ENCODE measurements at places on chromosomes 12 and 14.
A peak's percentile ranks its signal among the peaks of the same experiment; 100 is the strongest.

- DNase-seq: no peak
These were observed 3.7 kb upstream of the SLC15A5 start for GRCh38 chr12:16281157-16281556.

- no peak for DNase-seq
These were observed 160.1 kb downstream of the SUDS3 start for GRCh38 chr12:118536306-118536906.

DNA sequence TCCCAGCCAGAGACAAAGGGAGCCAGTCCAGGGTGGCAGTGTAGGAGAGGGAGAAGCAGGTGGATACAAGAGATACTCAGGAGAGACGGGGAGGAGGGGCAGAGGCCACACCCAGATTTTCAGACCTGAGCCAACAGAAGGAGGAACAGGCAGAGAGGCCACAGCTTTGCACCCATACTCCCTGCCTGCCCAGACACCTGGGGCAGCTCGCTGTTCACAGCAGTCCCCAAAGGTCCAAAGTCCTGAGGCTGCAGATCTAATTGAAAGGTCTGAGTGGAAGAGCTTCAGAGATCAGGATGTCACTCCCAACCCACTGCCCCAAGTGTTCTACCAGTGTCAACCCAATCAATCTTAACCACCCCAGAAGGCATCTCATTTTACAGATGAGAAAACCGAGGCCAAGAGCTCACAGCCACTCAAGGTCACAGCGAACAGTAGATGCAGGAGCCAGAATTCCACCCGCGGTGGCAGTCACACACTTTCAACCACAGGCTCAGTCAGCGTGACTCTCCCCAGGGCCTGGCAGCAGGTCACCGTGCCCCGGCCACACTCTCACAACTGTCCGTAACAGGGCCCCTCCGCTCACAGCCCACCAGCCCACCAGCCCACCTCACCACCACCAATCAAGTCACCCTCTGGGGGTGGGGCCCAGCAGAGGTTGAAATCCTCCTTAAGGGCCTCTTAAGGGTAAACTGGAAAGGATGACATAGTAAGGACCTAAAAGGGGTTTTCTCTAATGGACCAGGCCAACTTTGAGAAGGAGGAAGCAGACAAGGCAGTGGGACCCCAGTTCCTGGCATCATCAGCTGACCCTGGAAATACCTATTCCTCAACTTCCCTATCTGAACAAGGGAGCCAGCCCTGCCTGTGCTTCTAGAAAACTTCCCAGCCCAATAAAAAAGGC, 33.3 kb downstream of the ACTN1 start:
- no peak for DNase-seq

DNA sequence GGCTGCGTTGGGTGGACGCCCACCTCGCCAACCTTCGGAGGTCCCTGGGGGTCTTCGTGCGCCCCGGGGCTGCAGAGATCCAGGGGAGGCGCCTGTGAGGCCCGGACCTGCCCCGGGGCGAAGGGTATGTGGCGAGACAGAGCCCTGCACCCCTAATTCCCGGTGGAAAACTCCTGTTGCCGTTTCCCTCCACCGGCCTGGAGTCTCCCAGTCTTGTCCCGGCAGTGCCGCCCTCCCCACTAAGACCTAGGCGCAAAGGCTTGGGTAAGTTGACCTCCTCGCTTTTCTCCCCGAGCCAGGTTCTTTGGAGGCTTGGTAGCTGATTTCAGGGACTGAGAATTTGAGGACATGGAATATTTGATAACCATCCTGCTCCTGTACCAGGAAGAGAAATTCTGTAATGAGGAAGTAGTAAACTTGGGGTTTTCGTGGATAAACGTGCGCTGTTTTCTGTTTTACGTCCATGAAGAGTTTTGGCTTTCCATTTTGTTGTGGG, 530 bp downstream of the APAF1 start:
- DNase-seq: peak; percentile 7

- no peak for DNase-seq
These were observed 21.8 kb upstream of the EIF2B2 start for GRCh38 chr14:74980731-74981461.

DNA sequence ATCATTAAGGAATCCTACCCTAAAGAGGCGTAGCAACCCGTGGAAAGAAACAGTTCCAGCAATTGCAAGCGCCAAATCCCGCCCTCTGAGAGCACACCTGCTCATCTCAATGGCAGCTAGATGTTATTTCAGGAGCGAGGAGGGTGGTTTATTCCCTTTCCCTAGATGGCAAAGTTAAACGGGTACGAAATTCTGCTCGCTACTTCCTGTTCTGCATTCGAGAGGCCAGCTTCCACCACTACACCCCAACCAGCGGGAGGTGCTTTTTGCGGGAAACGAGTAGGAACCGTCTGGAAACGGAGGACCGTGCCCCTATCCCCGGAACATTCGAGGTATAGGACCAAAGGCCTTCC, 536 bp downstream of the VPS29 start:
- peak; percentile 16 for DNase-seq

- DNase-seq: no peak
These were observed 227.3 kb downstream of the DPF3 start for GRCh38 chr14:72666610-72667009.

DNA sequence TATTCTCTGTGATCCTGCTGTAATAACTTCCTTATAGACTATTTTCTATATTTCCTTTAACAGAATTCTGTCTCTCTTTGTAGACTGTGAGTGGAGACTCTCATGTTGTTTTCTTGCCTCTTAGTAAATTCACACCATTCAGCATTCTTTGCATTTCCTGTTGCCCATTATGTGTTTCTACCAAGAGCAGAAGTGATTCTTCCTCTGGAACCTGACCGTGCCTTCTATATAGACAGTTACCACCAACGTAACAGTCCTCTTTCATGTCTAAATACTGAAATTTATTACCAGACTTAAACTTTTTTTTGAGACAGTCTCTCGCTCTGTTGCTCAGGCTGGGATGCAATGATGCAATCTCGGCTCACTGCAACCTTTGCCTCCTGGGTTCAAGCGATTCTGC, 31.1 kb downstream of the METAP2 start:
- no peak for DNase-seq

GRCh38 chr12:121025442-121026226, 9.3 kb upstream of the C12orf43 start:
- DNase-seq: no peak

DNA sequence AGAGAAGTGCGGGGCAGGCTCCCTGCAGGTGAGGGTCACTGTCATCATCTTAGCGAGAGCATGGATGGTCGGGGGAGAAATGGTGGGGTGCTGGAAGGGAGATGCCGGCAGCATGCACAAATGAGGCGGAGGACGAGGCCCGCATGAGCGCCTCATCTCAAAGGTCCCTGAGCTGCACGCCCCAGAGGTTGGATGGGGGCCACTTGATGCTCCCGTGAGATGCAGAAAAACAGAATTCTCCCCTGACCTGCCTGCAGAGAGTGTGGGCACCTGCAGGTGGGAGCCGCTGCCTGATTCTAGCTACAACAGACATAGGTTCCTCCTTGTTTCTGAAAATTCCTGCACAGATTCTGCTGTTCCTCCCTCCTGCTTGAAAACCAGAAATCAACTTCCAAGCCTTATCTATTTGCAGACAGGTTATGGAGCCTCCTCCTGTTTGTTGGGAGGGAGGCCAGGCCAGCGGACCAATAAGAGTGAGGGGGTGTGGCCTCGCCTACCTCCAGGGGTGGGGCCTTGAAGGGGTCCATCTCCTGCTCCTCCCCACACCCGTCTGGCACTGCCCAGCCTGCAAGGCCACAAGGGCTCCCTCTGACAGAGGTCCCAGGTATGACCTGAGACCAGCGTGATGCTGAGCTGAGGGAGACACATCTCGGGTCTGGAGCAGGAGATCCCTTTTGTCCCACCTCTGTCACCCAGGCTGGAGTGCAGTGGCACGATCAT, 67.2 kb downstream of the KDM2B start:
- no peak for DNase-seq

GRCh38 chr12:88144037-88144436, 1.9 kb downstream of the TMTC3 start:
- DNase-seq: no peak

DNA sequence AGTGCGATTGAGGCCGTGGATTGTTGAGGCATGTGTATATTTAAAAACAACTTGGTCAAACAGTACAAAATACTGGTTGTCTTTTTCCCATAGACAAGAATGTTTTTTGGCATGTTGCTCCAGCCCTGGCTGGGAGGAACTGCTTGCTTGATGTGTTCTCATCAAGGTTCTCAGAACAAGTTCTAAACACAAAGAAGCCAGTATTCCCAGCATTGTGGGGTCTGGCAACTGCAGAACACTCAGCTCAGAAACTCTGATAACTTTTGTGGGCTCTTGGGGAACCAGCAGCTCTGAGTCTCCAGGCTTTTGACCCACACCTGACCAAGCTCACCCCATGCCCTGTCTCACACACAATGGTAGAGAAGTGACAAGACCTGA, 27.1 kb upstream of the DICER1 start:
- DNase-seq: no peak

- DNase-seq: no peak
These were observed 73.5 kb upstream of the GPHB5 start for GRCh38 chr14:63392236-63392635.

- no peak for DNase-seq
These were observed 314.8 kb upstream of the TBX3 start for GRCh38 chr12:114998750-114999128.

- no peak for DNase-seq
These were observed 13.2 kb downstream of the TAOK3 start for GRCh38 chr12:118359541-118359915.

DNA sequence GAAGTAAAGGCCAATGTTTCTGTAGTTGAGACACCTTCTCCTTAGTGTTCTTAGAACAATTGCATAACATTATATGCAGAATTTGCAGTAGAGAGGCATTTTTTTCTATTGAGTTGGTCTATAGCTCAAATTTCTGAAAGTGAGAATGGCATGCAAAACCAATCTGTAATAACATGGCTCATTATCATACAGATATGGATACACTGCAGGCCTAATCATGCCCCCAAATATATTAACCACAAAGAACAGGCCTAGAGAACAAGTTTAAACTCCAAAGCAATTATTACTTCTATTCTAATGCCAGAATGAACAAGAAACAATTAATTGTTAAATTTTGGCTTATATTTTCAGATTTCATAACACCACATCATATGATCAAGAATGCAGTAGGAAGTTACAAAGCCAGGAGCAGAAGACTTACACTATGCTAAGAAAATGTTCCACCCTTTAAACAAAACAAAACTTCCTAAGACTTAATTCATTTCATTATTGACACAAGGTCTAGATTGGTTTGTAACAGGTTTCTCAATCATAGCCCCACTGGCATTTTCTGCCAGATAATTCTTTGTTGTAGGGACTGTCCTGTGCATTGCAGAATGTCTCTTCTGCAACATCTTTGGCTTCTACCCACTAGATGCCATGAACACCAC, 26.9 kb downstream of the TMTC1 start:
- DNase-seq: no peak

- DNase-seq: no peak
These were observed 39.7 kb downstream of the CPSF6 start for GRCh38 chr12:69278814-69279782.

GRCh38 chr12:115966376-115966775, 311.1 kb downstream of the MED13L start:
- no peak for DNase-seq

DNA sequence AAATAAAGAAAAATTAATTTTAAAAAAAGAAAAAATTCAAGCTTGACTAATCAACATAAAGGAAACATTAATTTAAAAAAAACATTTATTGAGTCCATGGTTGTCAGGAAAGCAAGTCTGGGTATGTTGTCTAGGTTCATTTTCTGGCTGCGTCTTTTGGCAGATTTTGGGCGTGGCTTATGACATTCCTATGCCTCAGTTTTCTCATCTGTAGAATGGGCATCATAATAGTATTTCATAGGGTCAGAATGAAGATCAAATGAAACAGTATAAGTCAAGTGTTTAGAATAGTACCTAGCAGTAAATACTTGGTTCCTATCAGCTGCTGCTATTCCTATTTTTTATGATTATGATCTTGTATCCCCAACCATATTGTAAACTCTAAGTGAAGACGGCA, 40.5 kb downstream of the MYO1H start:
- no peak for DNase-seq

GRCh38 chr14:92704036-92704804, 44.2 kb downstream of the LGMN start:
- no peak for DNase-seq

GRCh38 chr14:67620217-67620785, 581 bp downstream of the ARG2 start:
- DNase-seq: no peak

DNA sequence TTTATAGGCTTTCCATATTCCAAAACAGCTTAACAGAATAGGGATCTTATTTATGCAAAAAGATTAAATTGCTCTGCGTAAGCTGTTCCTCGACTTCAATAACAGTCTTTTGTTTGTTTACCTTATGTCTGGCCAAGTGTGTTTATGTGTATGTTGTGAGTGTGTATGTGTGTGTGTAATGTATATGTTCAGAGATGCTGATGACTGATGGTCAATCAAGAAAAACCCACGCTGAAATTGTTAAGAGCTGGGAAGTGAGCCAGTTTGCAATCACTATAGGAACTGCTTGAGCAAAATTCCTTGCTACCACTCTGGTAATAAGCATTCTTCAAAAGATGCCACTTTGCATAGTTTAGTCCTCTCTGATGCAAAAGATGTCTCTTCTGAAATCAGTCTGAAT, 59.6 kb downstream of the PRKD1 start:
- DNase-seq: no peak

- DNase-seq: no peak
These were observed 165.4 kb upstream of the TMEM260 start for GRCh38 chr14:56414236-56414635.

- DNase-seq: no peak
These were observed 19.1 kb downstream of the ETV6 start for GRCh38 chr12:11668611-11669010.

GRCh38 chr14:102087762-102088011, 843 bp upstream of the HSP90AA1 start:
- DNase-seq: no peak

DNA sequence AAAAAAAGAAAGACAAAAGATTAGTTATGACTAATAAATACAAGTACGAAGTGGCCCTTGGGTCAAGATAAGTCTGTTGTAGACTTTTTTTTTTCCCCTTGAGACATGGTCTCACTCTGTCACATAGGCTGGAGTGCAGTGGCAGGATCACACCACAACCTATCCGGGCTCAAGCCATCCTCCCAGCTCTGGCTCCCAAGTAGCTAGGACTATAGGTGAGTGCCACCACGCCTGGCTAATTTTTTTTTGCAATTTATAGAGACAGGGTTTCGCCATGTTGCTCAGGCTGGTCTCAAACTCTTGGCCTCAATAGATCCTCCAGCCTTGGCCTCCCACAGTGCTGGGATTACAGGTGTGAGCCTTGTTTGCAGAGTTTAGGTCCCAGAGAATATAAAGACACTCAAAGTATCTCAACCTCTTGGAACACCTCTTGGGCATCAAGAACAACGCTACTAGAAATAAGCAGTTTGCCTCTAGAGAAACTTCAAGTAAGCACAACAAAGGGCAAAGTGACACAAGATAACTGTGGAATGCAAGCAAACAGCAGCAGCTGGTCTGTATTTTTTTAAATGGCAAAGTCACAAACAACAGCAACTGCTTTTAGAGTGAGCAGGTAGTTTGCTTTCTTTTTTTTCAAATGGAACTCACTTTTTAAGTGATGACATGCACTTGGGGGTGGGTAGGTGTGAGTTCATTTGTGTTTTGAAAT, 3.9 kb upstream of the MDM2 start:
- no peak for DNase-seq

- DNase-seq: no peak
These were observed 63.8 kb downstream of the FIGNL2 start for GRCh38 chr12:51784688-51785087.

GRCh38 chr12:4046495-4046840, 173.3 kb upstream of the PARP11 start:
- no peak for DNase-seq

- no peak for DNase-seq
These were observed 400.9 kb downstream of the SNAPC1 start for GRCh38 chr14:62162998-62163589.

- DNase-seq: no peak
These were observed 124.1 kb downstream of the SSPN start for GRCh38 chr12:26319511-26319910.

All from activated CD4-positive, alpha-beta T cell treated with anti-CD3 and anti-CD28 coated beads, Interleukin-2, amount 50 U/mL, for 24 hours (primary cell).